ENCODE measurements at places on chromosomes 4 and X.

DNA sequence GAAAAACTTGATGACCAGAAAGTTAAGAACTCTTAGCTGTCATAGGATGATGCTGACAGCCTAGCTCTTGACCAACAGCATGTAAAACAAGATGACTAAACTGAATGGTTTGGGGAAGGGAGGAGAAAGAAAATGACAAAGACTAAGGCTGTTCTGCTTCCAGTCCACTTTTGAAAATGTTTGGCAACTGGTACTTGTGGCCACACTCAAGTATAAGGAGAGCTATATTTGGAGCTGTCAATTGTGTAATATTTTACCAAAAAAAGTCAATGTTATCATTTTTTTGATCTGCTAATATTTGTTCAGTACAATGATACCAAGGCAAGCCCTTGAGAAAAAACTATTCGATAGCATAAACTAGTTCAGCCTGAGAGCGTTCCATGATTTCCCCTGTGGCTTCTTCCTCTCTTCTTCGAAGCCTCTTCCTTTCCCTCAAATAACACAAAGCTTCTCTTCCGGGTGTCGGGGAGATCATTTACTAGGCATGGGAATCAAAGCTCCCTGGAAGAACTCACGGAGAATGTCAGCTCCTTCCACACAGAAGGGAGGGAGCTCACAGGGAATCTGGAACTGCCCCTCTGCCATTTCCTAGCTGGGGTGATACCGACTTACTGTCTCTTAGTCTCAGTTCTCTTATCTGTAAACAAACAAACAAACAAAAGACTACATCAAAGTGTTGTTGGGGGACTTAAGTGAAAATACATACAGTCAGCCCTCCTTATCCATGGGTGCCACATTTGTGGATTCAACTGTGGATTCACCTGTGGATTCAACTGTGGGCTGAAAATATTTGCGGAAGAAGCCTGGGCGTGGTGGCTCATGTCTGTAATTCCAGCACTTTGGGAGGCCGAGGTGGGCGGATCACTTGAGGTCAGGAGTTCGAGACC is 82.6 kb downstream of the SCD5 start:
- DNase-seq, result no peak

DNA sequence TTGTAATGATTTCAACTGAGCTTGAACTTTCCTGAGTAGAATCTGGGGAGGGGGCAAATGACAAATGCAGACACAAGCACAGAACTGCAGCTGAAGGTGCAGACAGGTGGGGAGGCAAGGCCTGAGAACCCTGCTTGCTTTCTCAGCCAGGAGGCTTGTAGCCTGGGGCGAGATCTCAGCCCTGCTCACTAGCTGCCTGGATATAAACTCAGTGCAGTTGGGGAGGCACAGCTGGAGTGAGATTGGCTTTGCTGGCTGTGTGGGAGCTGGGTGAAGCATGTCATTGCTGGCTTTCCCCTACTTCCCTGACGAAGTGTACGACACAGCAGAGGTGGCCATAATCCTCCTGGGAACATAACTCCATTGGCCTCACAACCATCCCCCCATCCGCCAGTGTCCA is 55.5 kb upstream of the NEXMIF start:
- DNase-seq, result no peak

DNA sequence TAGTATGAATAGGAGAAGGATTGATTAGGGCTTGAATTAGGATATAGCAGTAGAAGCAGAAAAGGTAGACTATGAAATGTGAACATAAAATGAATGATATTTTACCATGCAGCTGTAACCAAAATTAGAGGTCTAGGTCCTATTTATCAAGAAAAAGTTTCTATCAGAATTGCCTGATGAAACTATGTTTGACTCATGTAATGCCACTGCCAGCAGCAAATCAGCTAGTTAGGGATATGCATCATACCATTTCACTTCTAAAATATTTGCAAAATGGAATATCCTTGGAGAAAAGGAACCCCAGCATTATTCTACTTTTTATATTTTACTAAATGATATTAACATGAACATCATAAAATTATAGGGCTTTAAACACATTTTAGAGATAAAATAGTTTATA is 188.4 kb downstream of the WDFY3 start:
- DNase-seq, result no peak

DNA sequence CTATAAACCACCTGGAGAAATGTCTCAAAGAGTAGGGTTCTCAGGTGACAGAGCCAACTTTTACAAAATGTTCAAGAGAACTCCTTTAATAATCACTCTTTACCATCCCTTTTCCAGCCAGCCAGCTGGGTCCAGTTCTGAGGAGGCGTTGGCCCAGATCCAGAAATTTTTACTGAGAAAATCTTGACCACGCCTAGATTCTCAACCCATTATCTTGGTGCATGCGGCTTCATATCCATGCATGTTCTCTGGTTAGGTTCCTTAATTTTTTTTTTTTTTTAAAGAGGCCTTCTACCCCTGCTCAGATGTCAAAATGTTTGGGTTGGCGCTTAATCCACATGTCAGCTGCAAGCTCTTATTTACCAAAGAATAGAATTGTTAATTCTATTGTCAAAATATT is 12.0 kb upstream of the MAP7D2 start:
- no peak for DNase-seq

- no peak for DNase-seq
These were observed 157.6 kb downstream of the GASK1B start for GRCh38 chr4:158015241-158015640.

DNA sequence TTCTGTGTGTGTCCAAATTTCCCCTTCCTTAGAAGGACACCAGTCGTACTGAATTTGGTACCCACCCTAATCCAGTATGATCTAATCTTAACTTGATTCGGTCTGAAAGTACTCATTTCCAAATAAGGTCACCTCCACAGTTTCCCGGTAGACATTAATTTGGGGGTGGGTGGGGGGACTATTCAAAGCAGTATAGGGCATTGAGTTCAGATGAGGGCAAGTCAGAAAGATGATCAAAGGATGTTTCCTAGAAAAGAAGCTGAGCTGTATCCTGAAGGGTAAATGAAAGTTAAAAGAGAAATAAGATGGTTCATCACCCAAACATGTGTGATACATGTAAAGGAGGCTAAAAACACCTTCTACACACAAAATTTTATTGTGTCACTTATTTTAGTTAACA is 42.0 kb upstream of the SCRG1 start:
- no peak for DNase-seq

GRCh38 chr4:8577972-8578371 is 2.2 kb upstream of the GPR78 start:
- no peak for DNase-seq

GRCh38 chr4:19579608-19580007 is 672.1 kb upstream of the SLIT2 start:
- no peak for DNase-seq

GRCh38 chr4:98539299-98539698 is 119.1 kb downstream of the TSPAN5 start:
- DNase-seq, result no peak

DNA sequence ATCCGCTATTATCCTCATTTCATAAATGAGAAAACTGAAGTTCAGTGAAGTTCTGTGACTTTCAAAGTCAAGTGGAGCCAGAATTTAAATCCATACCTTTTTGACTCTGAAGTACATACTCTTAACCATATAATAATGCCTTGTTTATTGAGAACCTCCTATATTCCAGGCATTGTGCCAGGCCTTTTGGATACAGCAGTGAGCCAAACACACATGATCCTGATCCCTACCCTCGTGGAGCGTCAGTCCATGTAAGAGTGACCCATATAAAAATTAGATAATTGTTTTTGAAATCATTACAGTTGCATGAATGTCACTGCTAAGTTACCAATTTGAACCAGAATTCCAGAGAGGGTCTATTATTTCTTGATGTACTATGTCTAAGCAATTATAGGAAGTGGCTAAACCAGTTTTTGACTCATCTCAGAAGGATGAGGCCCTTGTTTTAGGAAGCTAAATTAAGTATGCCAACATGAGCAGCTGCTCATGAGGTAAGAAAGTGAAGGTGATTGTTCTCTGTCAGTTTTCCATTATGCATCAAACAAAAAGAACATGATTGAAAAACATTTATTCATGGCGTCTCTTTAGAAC is 289.5 kb downstream of the GLUD2 start:
- DNase-seq, result no peak

GRCh38 chrX:19683358-19683757 is 168.1 kb upstream of the MAP3K15 start:
- DNase-seq, result no peak

DNA sequence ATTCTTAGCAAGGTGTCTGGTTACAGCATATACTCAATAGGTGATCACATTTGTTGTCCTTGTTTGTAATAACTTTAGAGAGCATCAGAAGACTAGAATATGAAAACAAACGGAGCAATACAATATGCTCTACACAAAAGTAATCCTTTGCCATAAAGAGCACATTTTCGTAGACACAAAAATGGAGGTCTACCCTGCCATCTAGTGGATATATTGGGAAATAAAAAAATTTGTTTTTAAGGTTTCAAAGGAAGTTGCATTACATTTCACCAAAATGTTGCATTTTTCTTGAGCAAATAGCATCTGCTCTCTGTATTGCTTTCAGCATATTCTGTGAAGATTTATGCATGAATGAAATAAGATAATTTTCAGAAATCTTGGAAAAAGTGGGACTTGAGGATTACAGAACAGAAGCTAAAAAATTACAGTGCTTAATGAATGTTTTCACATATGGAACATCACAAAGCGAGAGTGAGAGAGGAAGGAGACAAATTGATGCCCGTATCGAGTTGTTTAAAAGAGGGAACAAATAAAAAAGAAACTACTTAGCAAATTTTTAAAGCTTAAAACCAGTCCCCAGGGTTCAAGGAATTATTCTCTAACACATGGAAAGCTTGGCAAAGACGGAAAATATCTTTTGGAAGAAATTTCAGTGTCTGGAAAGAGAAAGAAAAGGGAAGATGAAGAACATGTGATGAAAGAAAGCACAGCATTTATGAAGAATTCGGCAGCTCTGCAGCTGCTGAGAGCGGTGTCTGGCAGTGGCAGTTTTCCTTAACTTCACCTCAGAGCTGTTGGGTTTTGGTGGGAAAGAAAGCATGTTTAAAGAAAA is 390.1 kb downstream of the ANKRD50 start:
- DNase-seq, result peak; percentile 36

DNA sequence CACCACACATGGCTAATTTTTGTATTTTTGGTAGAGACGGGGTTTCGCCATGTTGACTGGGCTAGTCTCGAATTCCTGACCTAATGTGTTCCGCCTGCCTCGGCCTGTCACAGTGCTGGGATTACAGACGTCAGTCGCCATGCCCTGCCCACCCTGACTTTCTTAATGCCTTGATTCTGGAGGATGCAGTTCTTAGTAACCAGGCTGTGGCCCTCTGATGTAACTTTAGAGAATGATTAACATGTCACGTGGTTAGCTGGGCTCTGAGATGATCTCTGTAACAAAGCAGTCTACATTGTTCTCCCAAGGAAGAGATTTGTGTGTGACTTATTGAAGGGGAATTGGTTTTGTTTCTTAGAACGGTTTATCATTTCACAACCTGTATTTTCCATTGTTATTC is 30.6 kb downstream of the ANK2 start:
- DNase-seq, result no peak

DNA sequence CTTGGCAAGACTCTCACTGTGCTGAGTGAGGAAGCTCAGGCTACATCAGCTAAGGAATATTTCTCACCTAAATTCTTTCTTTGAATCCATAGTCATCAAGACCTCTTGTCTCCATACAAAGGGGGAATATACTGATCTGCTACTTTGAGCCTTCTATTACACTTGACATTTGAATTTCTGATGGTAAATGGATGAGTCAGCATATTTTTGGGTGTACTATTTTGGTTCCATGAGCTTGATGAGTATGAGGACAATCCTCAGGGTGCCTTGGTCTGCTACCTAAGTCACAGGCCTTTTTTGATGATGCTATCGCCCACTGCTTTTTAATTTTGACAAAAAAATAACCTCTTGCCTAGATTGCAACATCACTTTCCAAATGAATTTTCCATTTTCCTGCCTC is 415.7 kb downstream of the PPP1R2C start:
- no peak for DNase-seq

- DNase-seq, result peak; percentile 33
These were observed 574 bp upstream of the MOB1B start for GRCh38 chr4:70901607-70901983.

DNA sequence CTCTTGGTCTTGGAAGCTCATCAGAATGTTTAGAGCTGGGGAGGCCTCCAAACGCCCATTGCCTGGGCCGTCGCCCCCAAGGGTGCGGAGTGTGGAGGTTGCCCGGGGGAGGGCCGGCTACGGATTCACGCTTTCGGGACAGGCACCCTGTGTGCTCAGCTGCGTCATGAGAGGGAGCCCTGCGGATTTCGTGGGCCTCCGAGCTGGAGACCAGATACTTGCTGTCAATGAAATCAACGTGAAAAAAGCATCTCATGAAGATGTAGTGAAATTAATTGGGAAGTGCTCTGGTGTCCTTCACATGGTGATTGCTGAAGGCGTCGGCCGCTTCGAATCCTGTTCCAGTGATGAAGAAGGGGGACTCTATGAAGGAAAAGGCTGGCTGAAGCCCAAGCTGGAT is 23.3 kb downstream of the RGS12 start:
- no peak for DNase-seq
